ENCODE measurements at places on chromosomes 5 and 9.
A peak's percentile ranks its signal among the peaks of the same experiment; 100 is the strongest.

GRCh38 chr5:89343666-89344065 lies 460.7 kb upstream of the MEF2C start:
- DNase-seq = no peak

DNA sequence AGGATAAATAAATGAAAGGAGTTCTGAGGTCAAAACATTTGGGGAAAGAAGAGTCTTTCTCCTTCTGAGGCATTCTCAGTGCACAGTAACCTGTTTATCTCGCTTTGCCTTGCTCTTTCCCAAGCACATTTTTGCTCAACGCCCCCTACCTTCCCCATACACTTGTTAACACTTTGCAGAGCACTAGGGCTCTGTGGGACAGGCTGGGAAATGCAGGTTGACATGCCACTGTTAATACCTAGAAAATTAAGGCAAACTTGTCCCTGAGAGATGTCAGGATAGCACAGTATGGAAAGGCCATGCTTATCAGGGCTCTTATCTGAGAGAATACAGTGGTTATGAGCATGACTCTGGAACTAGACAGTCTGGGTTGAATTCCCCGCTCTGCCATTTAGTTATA lies 152.0 kb downstream of the DOCK8 start:
- DNase-seq = no peak

GRCh38 chr9:92406477-92406876 lies 2.1 kb upstream of the OGN start:
- DNase-seq = no peak

GRCh38 chr5:26582350-26583045 lies 455.9 kb downstream of the CDH9 start:
- DNase-seq = no peak

- no peak for DNase-seq
These were observed 72.3 kb downstream of the XRCC4 start for GRCh38 chr5:83149671-83150070.

GRCh38 chr5:73116506-73116905 lies 3.9 kb upstream of the TMEM171 start:
- DNase-seq = no peak

- no peak for DNase-seq
These were observed 9.1 kb upstream of the CDC42SE2 start for GRCh38 chr5:131254741-131255140.

DNA sequence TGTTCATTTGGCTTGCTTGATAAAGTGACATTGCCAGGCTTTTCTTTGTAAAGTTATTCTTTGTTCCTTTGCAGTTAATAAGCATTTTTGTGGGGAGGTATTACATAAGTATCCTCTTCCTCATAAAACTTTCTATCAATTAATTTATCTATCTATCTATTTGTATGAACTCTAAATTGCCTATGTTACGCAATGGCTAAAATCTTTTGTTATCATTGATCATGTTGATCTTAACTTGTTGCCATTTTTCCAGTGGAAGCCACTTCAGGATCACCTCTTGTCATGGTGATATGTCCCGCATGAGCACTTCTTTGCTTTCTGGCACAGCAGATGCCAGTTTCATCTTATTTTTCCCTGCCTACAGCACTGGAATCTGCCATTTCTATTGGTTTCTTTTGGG lies 436.7 kb upstream of the KIF2A start:
- DNase-seq = no peak

- no peak for DNase-seq
These were observed 177.4 kb downstream of the NSG2 start for GRCh38 chr5:174222891-174223290.

DNA sequence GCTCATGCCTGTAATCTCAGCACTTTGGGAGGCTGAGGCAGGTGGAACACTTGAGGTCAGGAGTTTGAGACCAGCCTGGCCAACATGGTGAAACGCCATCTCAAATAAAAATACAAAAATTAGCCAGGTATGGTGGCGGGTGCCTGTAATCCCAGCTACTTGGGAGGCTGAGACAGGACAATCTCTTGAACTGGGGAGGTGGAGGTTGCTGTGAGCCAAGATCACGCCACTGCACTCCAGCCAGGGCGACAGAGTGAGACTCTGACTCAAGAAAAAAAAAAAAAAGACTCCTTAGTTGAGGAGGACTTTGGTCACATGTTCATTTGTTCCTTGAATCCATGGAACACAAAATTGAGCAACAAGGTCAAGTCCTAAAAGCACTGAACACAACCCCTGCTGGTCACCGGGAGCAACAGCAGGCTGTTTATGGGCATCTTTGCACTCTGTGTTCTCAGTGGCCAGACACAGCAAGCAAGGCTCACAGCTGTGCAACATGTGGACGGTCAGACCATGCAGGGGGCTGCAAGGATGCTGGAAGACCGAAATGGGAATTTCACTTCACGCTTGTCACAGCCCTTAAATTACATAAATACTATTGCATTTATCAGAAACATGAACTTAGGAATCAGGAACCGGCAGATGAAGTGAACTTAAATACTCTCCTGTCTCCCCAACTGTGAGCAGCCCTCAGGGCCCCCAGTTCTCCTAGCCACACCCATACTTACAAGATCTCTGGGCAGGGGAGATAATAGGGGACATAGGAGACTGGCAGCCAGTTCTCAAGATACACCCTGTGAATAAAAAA lies 2.8 kb downstream of the GBGT1 start:
- DNase-seq = peak; percentile 39

GRCh38 chr5:124343451-124343867 lies 403.0 kb downstream of the ZNF608 start:
- DNase-seq = no peak

DNA sequence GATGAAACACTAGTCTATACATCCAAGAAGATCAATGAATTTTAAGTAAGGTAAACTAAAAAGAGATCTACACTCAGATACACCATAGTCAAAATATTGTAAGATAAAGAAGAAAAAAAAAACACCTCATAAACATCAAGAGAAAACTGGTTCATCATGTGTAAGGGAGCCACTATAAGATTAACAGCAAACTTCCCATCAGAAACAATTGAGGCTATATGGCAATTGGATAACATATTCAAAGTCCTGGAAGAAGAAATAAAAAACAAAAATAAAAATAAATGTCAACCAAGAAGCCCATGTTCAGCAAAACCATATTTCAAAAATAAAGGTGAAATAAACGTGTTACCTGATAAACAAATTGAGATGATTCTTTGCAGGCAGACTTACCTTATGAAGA lies 3.6 kb downstream of the OR13C8 start:
- no peak for DNase-seq

DNA sequence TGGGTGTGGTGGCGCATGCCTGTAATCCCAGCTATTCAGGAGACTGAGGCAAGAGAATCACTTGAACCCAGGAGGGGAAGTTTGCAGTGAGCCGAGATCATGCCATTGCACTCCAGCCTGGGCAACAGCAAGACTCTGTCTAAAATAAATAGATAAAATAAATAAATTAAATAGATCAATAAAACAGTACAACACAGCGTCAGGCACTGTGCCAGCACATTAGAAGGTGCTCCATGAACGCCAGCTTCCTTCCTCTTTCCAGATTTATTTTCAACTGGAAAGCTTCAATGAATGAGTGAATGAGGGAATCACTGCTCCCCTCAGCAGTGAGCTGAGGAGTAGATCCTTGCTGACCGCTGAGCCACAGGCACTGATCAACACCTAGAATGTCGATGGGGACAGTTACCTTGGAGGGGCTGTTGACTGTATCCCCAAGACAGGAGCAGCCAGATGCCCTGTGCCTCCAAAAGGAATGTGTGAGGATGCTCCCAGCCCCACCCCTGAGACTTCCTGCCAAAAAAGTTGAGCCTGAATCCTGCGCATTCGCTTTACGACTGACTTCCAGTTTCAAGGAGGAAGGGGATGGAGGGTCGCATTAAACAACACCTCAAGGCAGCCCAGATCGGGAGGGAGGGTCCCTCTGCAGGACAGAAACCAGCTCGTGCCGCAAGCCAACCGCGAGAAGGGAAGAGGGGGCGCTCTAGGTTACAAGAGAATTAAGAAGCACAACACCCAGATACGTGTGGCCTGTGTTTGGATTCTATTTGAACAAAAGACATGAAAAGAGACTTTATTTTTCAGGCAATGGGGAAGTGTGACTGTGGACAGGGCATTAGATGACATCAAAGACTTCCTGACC lies 54.0 kb upstream of the CNOT6 start:
- DNase-seq = no peak

DNA sequence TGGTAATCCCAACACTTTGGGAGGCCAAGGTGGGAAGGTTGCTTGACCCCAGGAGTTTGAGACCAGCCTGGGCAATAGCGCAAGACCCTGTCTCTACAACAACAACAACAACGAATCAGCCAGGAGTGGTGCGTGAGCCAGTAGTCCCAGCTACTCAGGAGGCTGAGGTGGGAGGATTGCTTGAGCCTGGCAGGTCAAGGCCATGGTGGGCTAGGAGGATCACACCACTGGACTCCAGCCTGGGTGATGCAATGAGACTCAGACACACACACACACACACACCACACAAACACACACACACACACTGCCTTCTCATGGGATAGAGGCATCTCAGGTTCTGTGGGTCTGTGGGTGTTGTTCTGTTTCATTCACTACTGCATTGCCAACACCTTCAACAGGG lies 115.0 kb downstream of the DCP2 start:
- no peak for DNase-seq

DNA sequence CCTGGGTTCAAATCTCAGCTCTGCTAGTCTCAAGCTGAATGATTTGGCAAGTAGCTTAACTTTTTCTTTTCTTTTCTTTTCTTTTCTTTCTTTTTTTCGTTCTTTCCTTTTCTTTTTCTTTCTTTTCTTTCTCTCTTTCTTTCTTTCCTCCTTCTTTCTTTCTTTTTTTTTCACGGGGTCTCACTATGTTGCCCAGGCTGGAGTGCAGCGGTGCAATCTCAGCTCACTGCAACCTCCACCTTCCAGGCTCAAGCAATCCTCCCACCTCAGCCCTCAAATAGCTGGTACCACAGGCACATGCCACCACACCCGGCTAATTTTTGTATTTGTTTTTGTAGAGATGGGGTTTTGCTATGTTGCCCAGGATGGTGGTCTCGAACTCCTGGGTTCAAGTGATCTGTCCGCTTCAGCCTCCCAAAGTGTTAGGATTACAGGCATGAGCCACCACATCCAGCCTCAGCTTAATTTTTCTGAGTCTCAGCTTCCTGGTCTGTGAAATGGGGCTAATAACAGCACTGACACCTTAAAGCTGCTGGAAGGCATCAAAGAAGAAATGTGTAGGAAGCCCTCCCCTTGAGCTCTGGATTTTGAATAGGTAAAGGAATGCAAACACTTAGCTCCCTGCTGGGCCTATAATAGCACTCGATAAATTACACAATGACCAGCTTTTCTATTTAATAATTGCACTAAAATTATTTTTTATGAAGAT lies 17.5 kb upstream of the PPARGC1B start:
- no peak for DNase-seq

GRCh38 chr5:180471866-180472265 lies 22.3 kb upstream of the CNOT6 start:
- no peak for DNase-seq

DNA sequence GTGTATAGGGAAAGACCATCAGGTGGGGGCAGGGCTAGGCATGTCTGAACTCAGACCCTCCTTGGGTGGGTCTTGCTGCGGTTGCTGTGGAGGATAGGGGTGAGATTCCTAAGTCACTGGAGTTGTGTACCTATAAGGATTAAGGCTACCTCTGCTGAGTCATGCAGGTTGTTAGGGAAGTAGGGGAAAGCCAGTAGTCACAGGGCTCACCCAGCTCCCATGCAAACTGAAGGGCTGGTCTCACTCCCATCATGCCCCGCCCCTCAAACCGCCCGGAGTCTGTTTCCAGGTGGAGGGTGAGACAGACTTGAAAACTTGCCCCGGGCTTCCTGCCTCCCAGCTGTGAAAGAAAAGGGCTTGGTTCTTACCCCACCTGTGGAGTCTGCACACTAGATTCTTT lies 161.8 kb downstream of the CAVIN4 start:
- no peak for DNase-seq

DNA sequence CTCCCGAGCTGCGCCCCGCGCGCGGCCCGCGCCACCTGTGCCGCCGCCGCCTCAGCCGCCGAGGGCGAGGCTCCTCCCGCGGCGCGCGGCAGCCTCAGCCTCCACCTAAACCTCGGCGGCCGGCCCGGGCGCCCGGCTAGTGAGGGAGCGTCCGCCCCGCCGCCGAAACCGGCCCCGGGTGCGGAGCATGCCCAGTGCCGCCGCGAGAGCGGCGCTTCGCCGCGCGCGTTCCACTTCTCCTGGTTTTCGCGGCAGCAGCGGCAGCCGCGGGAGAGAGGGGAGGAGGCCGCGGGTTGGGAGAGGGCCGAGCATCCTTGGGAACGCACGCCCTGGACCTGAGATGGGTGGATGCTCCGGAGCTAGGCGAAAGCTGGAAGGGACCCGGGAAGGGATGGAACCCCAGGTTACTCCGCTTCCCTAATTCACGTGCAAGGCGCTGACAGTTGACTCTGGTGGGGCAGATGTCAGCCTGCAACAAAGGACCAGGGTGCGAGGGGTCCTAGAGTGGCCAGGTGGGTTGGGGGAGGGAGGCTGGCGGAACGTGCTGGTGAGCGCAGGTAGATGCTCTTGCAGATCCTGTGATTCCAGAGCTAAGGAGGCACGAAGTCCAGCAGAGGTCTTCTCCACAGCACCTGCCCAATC lies at the start of gene CTNND2:
CTNND2 (minus strand) TSS at position 182 of the 642 bp plus-strand sequence. CDS start 593 bp downstream, outside the sequence.
- DNase-seq = no peak

DNA sequence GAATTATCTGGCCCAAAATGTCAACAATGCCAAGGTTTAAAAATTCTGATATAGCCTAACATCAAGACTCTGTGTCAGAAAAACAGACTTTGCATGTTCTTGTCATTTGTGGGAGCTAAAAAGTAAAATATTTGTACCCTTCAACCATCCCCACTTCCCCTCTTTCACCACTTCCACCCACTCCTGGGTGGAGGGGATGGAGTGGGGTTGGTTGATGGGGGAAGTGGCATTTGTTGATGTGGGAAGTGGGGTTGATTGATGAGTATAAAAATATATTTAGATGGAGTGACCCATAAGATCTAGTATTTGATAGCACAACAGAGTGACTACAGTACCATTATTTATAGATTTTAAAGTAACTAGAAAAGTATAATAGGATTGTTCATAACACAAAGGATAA lies 55.0 kb upstream of the C9orf72 start:
- DNase-seq = no peak

GRCh38 chr5:53180991-53181390 lies 71.4 kb upstream of the MOCS2 start:
- DNase-seq = no peak

GRCh38 chr5:103271570-103272289 lies 13.2 kb downstream of the MACIR start:
- no peak for DNase-seq

GRCh38 chr9:34456746-34457145 lies 1.6 kb downstream of the FAM219A start:
- no peak for DNase-seq
